ENCODE measurements at places on chromosomes 4 and X.

GRCh38 chrX:19030805-19031204 is 46.9 kb upstream of the PHKA2 start:
- DNase-seq: no peak

- DNase-seq: no peak
Observed at GRCh38 chr4:18582841-18583240, 561.3 kb upstream of the LCORL start.

- DNase-seq: no peak
Observed at GRCh38 chrX:19698122-19698521, 182.8 kb upstream of the MAP3K15 start.

- DNase-seq: no peak
Observed at GRCh38 chrX:71367396-71367795, 1.2 kb downstream of the TAF1 start.

DNA sequence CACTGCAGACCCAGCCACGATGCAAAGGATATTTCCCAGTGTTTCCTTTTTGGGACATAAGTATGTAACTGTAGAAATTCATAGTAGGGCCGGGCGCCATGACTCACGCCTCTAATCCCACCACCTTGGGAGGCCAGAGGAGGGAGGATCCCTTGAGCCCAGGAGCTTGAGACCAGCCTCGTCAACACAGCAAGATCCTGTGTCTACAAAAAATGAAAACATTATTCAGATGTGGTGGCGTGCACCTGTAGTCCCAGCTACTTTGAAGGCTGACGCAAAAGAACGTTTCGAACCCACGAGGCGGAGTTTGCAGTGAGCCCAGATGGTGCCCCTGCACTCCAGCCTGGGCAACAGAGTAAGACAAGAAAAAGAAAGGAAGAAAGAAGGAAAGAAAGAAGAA is 49.2 kb downstream of the CRLF2 start:
- DNase-seq: no peak

DNA sequence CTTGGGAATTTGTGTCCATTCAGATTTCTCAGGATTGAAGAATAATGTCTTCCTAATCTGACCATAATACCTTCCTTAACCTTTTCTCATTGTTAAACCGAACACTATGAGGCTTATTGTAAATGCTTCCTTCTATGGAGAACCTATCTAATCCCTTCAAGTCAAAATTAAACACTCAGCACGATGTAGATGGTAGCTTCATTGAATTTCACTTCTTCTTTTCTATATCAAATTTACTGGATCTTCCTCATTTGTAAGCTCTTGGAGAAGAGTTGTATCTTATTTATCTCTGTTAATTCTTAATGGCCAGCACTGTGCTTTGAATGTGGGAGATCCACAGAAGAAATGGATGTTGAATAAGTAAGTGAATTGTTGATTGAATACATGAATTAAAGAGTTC is 109.0 kb upstream of the RAPGEF2 start:
- DNase-seq: no peak

GRCh38 chr4:173464481-173464880 is 65.5 kb downstream of the HAND2 start:
- DNase-seq: no peak

- no peak for DNase-seq
Observed at GRCh38 chr4:42761804-42762203, 104.9 kb upstream of the ATP8A1 start.

GRCh38 chr4:176762661-176763308 is 29.9 kb downstream of the VEGFC start:
- no peak for DNase-seq

GRCh38 chr4:74127745-74128144 is 28.8 kb upstream of the CXCL2 start:
- no peak for DNase-seq

GRCh38 chrX:2176733-2177132 is 324.0 kb downstream of the DHRSX start:
- no peak for DNase-seq

GRCh38 chrX:150257353-150258175 is 105.6 kb upstream of the MAMLD1 start:
- no peak for DNase-seq

DNA sequence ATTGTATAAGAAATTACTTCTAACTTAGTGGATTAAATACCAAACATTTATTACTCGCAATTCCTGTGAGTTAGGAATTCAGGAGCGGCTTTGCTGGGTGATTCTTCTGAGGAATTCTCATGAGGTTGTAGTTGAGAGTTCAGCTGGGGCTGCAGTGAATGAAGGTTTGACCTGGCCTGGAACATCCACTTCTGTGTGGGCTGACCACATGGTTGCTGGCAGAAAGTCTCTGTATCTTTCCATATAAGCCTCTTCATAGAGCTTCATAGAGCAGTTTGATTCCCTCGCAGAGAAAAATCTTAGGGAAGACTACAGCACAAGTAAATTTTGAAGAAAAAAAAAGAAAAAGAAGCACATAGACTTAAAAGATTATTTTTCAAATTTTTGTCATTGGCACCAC is 339.7 kb upstream of the NWD2 start:
- DNase-seq: no peak

DNA sequence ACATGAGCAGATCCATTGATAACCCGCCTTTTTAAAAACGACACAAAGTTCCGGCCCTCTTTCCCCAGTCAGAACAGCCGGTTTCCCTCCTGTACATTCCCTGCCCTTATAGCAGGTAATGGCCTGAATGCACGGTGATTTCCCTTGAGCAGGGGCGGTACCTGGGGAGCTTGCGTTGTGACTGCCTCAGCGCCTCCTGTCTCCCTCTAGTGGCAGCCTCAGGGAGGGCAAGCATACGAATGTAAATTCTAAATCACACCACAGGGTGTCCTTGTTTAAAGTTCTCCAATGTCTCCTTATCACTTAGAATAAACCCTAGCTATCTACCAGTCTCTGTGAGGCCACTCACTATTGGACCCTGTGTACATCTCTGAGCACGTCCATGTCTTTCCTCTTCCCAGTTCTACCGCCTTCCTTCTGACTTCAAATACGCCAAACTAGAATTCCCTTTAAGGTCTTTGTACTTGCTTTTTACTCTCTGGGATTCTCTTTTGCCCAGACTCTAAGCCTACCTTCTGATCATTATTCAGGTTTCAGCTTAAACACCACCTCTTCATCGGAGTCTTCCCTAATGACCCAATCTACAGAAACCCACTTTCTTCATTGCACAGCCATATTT is 18.4 kb upstream of the LDB2 start:
- peak; percentile 19 for DNase-seq

DNA sequence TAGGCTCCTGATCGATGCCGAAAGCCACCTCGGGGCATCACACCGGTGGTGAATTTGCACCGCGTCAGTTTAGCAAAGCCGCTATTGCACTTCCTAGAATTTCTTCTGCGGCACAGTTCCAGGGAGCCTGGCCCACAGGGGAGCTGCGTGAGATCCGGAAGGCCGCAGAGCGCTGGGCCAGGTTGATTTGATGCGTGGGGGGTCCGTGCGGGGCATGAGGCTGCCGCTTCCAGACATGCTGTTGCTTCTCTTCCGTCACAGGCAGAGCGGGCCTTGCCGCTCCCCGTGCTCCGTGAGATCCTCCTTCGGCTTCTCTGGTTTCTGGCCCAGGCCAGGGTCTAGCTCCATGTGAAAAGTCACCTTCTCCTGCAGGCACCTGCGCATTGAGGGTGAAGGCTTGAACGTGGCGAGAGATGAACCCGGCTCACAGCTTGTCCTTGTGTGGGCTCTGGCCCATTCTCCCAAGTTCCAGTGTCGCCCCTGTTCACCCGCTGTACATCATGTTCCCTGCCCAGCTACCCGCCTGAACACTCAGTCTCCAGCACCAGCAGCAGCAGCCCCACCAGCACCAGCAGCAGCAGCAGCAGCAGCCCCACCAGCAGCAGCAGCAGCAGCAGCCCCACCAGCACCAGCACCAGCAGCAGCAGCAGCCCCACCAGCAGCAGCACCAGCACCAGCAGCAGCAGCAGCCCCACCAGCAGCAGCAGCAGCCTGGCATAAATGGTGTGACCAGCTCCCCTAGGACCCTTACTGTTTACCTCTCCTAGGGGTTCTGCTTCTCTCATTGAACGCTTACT is 131.2 kb downstream of the TRIML1 start:
- no peak for DNase-seq

GRCh38 chrX:20320461-20321159 is 53.9 kb upstream of the RPS6KA3 start:
- DNase-seq: peak; percentile 7

DNA sequence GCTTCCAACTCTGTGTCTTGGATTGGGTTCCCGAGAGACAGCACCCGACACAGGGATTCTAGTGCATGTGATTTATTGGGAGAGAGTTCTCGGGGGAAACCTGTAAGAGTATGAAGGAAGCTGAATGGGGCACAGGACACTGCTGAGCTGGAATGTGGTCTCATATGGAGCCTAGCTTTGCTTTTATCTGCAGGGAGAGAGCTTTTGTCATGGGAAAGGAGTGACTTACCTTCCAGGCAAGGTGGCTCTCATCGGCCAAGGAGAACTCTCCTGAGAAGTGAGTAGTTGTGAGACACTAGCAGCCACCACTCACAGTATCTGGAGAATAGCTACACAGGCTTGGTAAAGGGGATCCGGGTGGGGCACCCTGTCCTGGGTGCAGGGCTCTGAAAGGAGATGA is 124.5 kb downstream of the NHS start:
- no peak for DNase-seq

DNA sequence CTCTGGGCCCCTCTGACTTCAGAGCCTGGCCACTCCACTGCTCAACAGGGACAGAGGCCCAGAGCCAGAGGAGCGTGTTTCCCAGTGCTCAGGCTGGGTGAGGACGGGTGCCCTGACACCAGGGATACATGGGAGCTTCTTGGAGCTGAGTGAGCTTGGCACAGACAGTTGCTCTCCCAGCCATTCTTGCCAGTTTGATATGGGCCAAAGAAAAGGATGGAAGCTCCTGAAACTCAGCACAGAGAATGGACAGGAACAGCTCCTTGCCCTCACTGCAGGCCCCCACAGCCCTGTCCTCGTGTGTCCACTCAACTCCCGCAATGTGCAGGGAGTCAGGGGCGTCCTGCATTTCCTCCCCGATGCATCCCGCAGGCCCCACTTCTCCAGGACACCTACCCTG is 38.8 kb downstream of the NSG1 start:
- DNase-seq: no peak

DNA sequence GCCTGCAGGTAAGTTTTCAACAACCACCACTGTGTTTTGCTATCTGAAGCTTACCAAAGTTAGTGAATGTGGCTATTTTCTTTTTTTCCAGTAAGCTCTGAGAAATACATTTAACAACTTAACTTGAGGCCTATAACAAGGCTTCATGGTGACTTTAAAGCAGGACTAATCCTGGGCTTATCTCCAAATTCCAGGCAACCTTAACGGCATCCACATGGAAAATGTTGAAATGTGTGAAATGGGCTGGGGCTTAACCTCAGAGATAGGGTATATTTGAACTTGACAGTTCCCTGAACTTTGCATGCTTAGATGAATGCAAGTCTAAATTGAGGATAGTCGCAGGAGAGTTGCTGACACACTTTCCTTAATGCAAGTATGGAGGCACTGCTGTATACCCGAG is 539.2 kb downstream of the GALNTL6 start:
- DNase-seq: no peak

- no peak for DNase-seq
Observed at GRCh38 chrX:3257471-3257870, 89.0 kb downstream of the MXRA5 start.

GRCh38 chrX:47370278-47370677 is at the start of gene ZNF157:
Gene ZNF157 (plus strand): TSS chrX:47370578. CDS start chrX:47370669, 91 bp downstream.
- no peak for DNase-seq

- no peak for DNase-seq
Observed at GRCh38 chrX:3066555-3066954, 25.3 kb downstream of the ARSF start.

GRCh38 chr4:98773638-98774037 is 115.2 kb upstream of the TSPAN5 start:
- DNase-seq: no peak

- no peak for DNase-seq
Observed at GRCh38 chrX:24506082-24506481, 41.0 kb downstream of the PDK3 start.

- no peak for DNase-seq
Observed at GRCh38 chr4:186040316-186040715, 28.6 kb upstream of the TLR3 start.

GRCh38 chr4:7256984-7257810 is 64.9 kb downstream of the SORCS2 start:
- no peak for DNase-seq

DNA sequence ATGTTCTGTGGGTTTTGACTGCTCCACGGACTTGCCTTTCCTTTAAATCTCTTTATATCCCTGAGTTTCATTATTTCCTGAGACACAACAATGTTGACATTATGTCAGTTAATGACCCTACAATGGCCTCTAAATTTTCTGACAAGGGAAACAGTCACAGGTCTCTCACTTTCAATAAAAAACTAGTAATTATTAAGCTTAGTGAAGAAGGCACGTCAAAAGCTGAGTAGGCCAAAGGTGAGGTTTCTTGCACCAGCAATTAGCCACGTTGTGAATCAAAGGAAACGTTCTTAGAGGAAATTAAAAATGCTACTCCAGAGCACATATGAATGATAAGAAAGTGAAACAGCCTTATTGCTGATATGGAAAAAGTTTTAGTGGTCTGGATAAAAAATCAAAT is 930.2 kb upstream of the GRID2 start:
- no peak for DNase-seq

DNA sequence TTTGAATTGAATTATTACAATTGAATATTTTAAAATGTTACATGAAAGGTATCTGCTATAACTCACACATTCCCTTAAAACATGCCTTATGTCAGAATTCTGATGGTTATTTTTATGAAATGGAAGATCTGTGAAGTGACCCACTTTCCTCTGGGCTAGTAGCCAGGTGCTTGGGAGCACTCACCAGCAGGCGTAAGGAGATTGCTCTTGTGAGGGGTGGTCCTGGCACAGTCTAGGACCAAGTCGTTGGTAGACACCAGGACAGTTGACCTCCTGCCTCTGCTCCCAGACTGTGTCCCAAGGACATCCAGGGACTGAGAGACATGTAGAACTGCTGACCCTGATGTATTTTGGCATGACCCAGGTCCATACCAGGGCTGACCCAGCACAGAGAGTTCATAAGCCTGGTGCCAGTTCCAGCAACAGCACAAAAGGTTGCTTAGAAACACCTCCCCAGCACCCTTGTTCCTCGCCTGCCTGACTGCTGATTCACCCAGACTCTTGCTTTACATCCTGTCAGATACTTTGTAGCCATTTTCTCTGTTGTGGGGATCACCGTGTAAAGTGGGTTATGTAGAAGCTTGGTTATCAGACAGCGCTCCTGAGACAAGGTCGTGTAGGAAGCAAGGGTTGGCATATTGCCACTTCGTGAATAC is 48.5 kb downstream of the NELFA start:
- no peak for DNase-seq

DNA sequence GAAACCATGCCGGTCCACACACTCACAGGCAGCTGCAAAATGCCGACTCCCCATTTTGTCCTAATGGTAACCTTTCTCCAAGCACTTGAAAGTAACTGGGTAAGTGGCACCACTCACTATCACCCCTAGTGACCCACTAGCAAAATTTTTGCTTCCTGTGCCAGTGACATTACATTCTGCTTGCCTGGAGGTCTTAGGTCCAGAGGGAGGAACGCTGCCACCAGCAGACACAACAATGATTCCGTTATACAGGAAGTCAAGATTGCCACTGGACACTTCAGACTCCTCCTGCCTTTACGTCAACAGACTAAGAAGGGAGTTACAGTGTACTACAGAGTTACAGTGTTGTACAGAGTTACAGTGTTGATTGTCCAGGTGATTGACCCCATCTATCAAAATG is 11.8 kb upstream of the TMEM192 start:
- no peak for DNase-seq

GRCh38 chrX:70029863-70030262 is 19.9 kb downstream of the AWAT2 start:
- no peak for DNase-seq
